ENCODE measurements at places on chromosomes 12 and 14. TPM values are rescaled to one million over a fixed set of nuclear protein-coding genes. Genes with fewer than 3 reads are reported as not detected.

- DNase-seq: no peak
Observed at GRCh38 chr14:69101331-69101826, 51.5 kb downstream of the DCAF5 start.

GRCh38 chr14:74415115-74415437 is 10.9 kb downstream of the SYNDIG1L start:
- DNase-seq: no peak

DNA sequence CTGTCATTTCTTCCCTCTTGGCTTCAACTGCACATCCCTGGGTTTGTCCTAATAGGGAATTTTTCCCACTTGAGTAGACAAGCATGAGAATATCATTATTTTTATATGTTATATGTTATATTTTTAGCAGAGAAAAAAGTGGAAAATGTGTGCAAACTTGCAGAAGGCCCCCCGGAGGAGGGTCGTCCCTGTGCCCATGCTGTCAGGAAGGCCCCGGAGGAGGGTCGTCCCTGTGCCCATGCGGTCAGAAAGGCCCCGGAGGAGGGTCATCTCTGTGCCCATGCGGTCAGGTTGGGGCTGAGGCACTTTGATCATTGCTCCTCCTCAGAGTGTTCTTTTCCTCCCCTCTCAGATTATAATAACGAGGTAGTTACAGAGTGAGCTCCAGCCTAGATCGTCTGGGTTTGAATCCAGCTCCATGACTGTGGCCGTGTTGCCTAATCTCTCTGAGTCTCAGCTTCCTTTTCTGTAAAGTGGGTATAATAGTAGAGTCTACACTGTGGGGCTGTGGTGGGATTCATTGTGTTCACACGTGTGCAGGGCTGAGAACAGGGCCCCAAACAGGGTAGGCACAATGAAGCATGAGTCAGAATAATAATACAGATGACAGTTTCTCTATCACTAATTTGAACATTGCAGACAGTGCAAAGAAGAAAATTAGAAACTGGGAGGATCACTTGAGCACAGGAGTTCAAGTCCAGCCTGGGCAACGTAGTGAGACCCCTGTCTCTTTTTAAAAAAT is 33.4 kb downstream of the ELK3 start:
- DNase-seq: no peak

REP15 gene
- total RNA-seq: 0.64 TPM

SP7 gene
- not detected for total RNA-seq

HNRNPC gene
- total RNA-seq: 1,099 TPM

Data from HepG2 (cell line).